ENCODE measurements at places on chromosomes 6 and 20. TPM values are rescaled to one million over a fixed set of nuclear protein-coding genes. Genes with fewer than 3 reads are reported as not detected.

The CDKN1A gene
- polyA plus RNA-seq: 238 TPM

DNA sequence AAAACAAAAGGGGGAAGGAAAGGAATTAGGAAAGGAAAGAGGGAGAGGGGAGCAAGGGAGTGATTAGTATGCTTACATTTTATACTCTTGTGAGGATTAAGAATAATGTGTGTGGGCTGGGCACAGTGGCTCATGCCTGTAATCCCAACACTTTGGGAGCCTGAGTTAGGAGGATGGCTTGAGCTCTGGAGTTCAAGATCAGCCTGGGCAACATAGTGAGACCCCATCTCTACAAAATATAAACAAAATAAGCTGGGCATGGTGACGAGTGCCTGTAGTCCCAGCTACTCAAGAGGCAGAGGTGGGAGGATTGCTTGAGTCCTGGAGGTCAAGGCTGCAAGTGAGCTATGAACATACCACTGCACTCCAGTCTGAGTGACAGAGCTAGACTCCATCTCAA is 47.0 kb downstream of the SHLD1 start:
- no peak for DNase-seq

DNA sequence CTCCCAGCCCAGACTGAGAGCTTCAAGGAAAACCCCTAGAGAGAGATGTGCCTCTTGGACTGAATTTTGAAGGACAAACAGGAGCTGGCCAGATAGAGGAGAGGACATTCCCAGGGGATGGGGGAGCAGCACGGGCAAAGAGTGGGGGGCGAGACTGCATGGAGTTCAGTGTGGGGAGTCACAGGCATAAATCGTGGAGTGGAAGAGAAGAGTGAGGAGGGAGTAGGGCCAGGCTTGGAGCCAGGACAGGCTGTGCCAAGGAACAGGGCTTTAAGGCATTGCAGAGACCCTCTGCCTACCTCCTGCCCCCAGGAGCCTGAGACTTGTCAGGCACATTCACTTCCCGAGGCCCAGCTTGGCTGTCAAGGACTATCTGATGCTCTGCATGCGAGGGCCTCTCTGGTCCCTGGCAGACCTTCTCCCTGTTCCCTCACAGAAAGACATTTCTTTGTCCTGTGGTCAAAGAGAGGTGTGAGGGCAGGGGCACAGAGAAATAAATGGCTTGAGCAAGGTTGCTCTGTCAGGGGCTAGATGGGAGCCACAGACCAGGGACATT is 5.2 kb upstream of the SLC22A7 start:
- no peak for DNase-seq

GRCh38 chr6:44642870-44643522 is 255.5 kb downstream of the CDC5L start:
- DNase-seq: no peak

DNA sequence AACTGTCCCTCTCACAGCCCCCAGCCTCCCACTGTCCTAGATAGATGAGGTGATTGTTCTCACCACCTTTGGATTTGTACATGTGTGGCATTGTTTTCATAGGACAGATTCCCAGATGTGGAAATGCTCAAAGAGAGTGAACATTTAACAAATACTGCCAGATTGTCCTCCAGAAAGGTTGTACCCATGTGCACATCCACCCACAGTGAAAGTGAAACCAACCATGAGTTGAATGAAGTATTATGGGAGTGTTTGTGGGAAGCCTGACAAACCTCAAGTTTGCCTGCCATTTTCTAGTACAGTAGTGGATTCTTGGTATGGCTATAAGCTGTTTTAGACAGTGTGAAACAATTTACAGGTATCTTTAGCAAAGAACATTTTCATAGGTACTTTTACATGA is 42.7 kb downstream of the ANKRD6 start:
- DNase-seq: peak; percentile 15

GRCh38 chr20:3775457-3776108 is 5.7 kb downstream of the SPEF1 start:
- DNase-seq: no peak

GRCh38 chr6:164315376-164315775 is 900.9 kb downstream of the QKI start:
- no peak for DNase-seq

- DNase-seq: no peak
These were observed 29.7 kb downstream of the COL12A1 start for GRCh38 chr6:75176076-75176582.

GRCh38 chr6:106204961-106205360 is 118.8 kb downstream of the PRDM1 start:
- DNase-seq: no peak

- DNase-seq: peak; percentile 69
These were observed 60.9 kb downstream of the RPRD1B start for GRCh38 chr20:38094373-38094891.

GRCh38 chr6:114138577-114139248 is 167.8 kb upstream of the HDAC2 start:
- no peak for DNase-seq

DNA sequence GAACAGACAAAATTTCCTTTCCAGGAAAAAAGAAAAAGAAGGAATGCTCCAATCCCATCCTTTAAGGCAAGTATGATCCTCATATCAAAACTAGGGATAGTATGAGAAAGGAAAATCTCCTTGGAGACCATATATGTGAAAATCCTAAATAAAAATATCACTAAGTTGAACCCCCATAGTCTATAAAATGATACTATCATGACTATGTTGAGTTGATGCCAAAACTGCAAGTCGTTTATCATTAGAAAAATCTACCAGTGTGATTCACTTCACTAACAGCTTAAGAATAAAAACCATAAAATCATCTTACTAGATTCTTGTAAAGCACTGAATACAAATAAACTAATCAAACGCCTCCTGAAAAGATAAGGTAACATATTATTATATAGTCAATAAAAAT is 76.6 kb upstream of the STXBP5 start:
- no peak for DNase-seq

All from fibroblast of lung (primary cell).